Uterine smooth muscle cell (primary cell): ENCODE measurements at places on chromosomes 5 and 9. TPM values are rescaled to one million over a fixed set of nuclear protein-coding genes. Genes with fewer than 3 reads are reported as not detected.

The UNC13B gene
- total RNA-seq = 20.7 and 28.2 TPM in 2 replicates

The MAMDC2 gene
- 2.4 and 2.5 TPM in 2 replicates for total RNA-seq

The TMEM215 gene
- under 0.01 TPM in 1 of 2 replicates, not detected in the other for total RNA-seq

The PCDHGA8 gene
- total RNA-seq = 1.1 and 2.4 TPM in 2 replicates

The BTNL3 gene
- not detected in 2 replicates for total RNA-seq

The PHF24 gene
- under 0.01 and 0.11 TPM in 2 replicates for total RNA-seq

The PTGER4 gene
- total RNA-seq = 2.9 and 4.3 TPM in 2 replicates

The PCDHGC4 gene
- 2.2 and 2.4 TPM in 2 replicates for total RNA-seq

The NINJ1 gene
- 28.3 and 35.1 TPM in 2 replicates for total RNA-seq

The ACOT12 gene
- total RNA-seq = 0.37 and 0.89 TPM in 2 replicates

The TAS2R1 gene
- not detected in 2 replicates for total RNA-seq

The LIFR gene
- 12.9 and 13.6 TPM in 2 replicates for total RNA-seq

The PLPP7 gene
- 7.9 and 10.2 TPM in 2 replicates for total RNA-seq

The GLDC gene
- total RNA-seq = 1.4 and 3.1 TPM in 2 replicates

The HTR4 gene
- not detected in 2 replicates for total RNA-seq

The CDC20B gene
- under 0.01 and 0.22 TPM in 2 replicates for total RNA-seq

The PCDHGA6 gene
- 1.7 and 3.2 TPM in 2 replicates for total RNA-seq

The COL15A1 gene
- total RNA-seq = 23.9 and 104 TPM in 2 replicates

The PLPPR1 gene
- not detected in 2 replicates for total RNA-seq

The DCTN4 gene
- total RNA-seq = 53.5 and 54.5 TPM in 2 replicates

The CARD9 gene
- 2.1 and 3.4 TPM in 2 replicates for total RNA-seq

The GADD45G gene
- total RNA-seq = 0.66 and 2.2 TPM in 2 replicates

The ROR2 gene
- total RNA-seq = 8.9 and 18.7 TPM in 2 replicates

The LHX3 gene
- total RNA-seq = under 0.01 TPM in 1 of 2 replicates, not detected in the other

The NLN gene
- total RNA-seq = 40.0 and 50.1 TPM in 2 replicates

The PDZD2 gene
- 0.25 and 0.44 TPM in 2 replicates for total RNA-seq

The GRIN1 gene
- total RNA-seq = under 0.01 and 0.11 TPM in 2 replicates

The CCDC180 gene
- total RNA-seq = 1.1 and 4.5 TPM in 2 replicates

The WNT8A gene
- total RNA-seq = not detected in 2 replicates

The PRELID1 gene
- total RNA-seq = 93.1 and 168 TPM in 2 replicates

The S100Z gene
- total RNA-seq = not detected in 2 replicates

The MOB3B gene
- 0.12 and 0.33 TPM in 2 replicates for total RNA-seq

The IFNA13 gene
- not detected in 2 replicates for total RNA-seq

The FAXDC2 gene
- 3.3 and 4.5 TPM in 2 replicates for total RNA-seq
